Activated CD8-positive, alpha-beta memory T cell treated with anti-CD3 and anti-CD28 coated beads for 48 hours (primary cell): ENCODE measurements at places on chromosomes 13 and 19.

DNA sequence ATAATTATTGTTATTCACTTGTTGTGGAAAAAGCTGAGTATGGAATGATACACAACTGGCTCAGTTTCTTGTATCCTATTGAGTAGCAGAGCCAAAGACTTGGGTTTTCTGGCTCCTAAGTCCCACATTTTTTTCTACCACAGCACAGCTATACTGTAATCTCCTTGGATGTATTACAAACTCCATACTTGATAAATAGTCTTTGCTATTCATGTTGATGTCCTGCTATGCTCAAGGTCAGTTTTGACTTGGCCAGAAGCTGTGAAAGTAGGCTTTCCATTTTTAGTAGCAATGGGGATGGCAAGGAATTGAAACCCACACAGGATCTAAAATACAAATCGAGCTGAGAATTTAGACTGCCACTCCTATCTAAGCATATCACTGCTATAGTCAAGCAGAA, 79.1 kb downstream of the B3GLCT start:
- no peak for DNase-seq

- no peak for DNase-seq
Measured at GRCh38 chr13:112799394-112799793, 109.6 kb downstream of the ATP11A start.

DNA sequence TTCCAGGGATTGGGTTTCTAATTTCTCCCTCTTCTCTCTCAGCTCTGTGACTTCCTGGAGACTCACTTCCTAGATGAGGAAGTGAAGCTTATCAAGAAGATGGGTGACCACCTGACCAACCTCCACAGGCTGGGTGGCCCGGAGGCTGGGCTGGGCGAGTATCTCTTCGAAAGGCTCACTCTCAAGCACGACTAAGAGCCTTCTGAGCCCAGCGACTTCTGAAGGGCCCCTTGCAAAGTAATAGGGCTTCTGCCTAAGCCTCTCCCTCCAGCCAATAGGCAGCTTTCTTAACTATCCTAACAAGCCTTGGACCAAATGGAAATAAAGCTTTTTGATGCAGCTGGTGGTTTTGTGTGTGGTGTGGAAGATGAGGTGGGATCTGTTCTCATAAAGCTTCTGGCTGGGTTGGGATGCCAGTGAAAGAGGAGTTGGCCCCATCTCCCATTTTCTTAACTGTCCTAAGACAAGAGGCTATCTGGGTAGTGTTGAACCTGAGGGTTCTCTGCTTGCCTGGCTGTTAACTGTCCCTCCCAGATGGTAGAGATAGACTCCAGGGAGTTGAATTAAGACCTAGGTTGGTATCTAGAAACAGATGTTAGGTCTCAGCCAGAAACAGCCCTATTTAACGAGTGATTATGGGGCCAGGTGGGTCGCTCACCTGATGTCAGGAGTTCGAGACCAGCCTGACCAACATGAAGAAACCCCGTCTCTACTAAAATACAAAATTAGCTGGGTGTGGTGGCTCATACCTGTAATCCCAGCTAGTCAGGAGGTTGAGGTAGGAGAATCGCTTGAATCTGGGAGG, 1.6 kb downstream of the FTL start:
- no peak for DNase-seq

- DNase-seq: no peak
Measured at GRCh38 chr13:61592489-61592888, 176.8 kb upstream of the PCDH20 start.

DNA sequence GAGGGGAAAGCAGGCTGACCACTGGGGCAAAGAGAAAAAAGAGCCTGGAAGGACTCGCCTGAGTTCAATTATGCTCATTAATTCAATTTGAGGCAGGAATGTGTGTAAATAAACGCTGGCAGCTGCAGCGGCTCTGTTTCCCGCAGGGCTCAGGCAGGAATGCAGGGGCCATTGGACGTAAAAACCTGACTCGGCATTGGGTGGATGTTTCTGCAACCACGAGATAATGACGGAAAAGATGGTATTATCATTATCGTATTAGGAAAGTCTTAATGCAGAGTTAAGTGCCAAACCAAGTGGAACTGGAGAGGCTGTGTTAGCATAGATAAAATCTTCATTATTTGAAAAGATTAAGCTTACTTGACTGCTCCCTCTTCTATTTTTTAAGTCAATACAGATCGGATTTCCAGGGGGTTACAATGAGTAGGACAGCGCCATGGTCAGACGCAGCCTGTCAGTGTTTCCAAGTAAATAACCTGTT, 169.8 kb downstream of the SHISA2 start:
- DNase-seq: no peak
